Activated T-helper 1 cell treated with anti-CD3 and anti-CD28 coated beads, Interleukin-2, amount 50 U/mL, for 16 hours (primary cell): ENCODE measurements at places on chromosomes 2 and 18.

DNA sequence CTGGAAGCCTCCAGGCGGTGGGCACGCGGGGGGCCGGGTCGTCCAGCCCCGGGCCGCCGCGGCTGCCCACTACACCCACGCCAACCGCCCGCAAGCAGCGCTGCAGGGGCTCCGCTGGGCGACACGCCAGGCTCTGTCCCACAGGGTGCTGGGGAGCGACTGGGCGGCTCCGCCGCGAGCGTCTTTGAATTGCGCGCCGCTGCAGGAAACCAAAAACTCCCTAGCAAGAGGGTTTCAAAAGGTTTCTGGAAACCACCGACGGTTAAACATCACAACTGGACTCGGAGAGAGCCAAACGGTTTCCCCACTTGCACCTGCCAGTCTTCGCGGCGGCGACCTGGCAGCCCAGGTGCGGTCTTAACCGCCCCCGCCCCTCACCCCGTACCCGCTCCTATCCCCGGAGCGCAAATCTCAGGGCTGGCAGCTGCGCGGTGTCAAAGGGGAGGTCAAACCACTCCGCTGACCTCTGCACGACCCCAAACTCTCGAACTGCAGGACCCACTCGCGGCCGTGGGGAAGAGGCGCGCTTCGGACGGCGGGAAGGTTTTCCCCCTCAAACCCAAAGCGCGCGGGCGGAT, 1.0 kb downstream of the CXCR4 start:
- peak; percentile 36 for DNase-seq

GRCh38 chr2:186645999-186646398, 47.9 kb upstream of the FAM171B start:
- DNase-seq, result no peak

- no peak for DNase-seq
Measured at GRCh38 chr2:201108341-201108740, 7.6 kb upstream of the CFLAR start.

DNA sequence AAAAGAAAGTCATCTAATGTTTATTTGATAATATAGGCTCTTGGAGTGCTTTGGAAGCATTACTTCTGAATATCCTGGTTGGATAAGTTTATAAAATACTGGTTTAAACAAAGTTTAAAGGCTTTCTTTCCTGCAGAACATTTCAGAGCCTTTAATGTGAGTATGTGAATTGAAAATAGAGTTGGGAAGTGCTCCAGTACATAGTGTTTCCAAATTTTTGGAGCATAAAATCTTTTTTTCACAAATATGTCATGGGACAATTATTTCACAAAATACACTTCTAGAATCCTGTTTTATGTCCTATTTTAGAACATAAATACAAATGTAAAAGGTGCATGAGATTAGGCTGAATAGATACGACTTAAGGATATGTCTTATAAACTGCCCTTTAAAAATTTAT, 158.9 kb upstream of the HNRNPA3 start:
- no peak for DNase-seq

DNA sequence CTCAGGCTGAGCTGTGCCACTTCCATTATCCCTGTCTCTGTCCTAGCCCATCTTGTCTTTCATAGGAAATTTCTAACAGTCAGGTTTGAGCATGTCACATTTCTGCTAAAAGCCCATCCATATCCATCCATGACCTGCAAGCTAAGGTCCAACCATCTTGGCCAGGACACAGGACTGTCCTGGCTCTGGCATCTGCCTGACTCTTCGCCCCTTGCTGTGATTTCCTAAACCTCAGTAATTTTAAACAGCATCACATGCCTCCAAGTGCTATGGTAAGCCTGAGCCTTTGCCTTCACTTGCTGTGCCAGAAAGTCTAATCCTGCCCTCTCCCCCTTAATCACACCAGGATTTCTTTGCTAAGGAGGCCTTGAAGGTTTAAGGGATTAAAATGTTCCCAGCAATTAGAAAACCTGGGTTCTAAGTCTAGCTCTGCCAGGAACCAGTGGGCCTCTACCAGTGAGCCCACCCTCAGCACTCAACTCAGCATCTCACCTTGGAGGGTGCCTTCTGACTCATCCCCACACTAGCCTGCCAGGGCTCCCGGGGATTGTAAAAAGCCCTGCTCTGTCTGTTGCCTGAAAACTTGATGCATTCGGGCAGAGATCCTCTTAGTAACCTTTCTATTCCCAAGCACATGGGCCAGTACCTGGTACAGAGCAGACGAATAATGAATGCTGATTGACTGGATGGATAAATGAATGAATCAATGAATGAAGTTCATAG, 411.0 kb downstream of the LRATD1 start:
- DNase-seq, result no peak
